ENCODE measurements at places on chromosomes 13 and 19.

DNA sequence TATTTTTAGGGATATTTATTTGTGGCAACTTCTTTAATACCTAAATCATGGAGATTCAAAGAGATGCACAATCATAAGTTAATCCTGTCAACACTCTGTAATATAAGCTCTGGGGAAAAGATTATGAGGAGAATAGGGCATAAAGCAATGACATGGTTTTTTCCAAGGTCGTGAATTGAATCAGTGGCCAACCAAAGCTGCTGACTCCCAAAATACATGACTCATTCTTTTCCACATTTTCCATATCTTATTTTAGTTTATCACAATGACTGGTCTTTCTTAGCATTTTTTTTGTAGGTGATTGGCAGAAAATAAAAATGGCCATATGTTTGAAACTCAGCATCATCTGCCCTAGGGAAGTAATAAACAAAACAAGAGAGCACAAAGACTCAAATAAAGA, 28.5 kb upstream of the RBM26 start:
- no peak for DNase-seq

DNA sequence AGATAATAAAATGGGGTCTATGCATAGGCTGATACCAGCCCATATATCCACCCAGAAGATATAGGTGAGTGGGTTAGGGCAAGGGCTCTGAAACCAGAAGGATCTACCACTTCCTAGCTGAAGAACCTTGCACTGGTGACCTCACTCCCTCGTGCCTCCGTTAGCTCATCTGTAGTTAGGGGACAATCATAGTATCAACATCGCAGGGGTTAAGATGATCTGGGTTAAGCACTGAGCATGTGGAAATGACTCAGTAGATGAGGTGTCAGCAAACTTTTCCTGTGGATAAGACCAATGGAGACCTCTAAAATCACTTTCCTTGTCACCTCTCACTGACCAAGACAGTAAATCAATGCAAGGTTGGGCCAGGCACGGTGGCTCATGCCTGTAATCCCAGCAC, 30.5 kb downstream of the TNFSF14 start:
- DNase-seq: no peak

- no peak for DNase-seq
These were observed 362.8 kb downstream of the NALCN start for GRCh38 chr13:101053301-101054093.

- no peak for DNase-seq
These were observed 45.3 kb downstream of the SLC7A9 start for GRCh38 chr19:32824191-32824751.

DNA sequence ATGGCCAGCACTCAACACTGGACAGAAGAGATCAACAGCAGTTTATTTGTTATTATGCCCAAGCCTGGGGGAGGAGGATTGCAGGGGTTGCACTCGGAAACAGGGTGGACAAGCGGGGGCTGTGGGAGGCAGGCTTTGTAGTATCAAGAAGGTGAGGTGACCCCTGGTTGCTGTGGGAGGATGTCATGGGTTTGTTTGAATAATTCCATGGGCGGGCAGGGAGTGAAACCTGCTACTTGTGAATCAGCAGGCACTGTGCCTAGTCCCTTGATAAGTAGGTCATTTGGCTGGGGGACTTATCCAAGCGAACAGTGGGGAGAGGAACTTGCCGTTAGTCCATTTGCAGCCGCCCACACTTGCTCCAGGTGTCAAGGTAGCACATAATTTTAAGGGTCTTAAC, 84.4 kb upstream of the KCTD15 start:
- peak; percentile 50 for DNase-seq

GRCh38 chr19:23287620-23288019, 37.4 kb upstream of the ZNF724 start:
- DNase-seq: no peak

- no peak for DNase-seq
These were observed 1.7 kb downstream of the ZNF77 start for GRCh38 chr19:2942928-2943640.

GRCh38 chr19:35249848-35250711, 1.3 kb downstream of the LSR start:
- DNase-seq: no peak

DNA sequence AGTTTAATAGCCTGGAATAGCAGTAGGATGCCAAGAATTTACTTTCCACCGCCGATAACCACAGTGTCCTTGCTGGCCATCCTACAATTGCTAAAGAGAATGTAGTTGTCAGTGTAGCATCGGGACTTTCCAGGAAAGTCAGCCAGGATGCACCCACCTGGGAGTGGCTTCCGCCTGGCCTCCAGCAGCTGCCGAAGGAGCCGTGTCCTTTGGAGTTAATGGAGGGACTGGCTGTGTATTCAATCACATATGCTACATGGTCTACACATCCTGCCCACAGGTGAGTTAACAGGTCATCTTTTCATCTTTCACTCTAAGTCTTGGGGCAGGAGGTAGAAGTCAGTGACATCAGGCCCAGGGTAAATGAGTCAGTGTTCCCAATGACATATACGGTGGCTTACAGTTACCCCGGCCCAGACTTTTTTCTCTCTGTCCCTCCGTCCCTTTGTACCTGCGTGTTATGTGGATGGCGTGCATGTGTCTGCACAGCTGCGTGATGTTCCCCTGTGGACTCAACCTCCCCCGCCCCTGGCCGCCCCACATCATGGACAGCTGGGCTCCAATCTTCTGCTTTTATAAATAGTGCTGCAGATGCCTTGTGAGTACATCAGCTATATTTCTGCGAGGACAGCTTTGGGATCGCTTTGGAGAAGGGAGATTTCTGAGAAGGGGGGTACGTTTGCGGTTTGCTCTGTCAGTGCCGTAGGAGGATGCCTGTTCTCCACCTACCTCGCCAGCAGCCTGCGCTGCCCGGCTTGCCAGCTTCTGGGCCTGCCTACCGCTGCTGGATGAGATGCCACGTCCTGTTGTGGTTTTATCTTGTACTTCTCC, 63.1 kb downstream of the ATP11A start:
- DNase-seq: no peak

DNA sequence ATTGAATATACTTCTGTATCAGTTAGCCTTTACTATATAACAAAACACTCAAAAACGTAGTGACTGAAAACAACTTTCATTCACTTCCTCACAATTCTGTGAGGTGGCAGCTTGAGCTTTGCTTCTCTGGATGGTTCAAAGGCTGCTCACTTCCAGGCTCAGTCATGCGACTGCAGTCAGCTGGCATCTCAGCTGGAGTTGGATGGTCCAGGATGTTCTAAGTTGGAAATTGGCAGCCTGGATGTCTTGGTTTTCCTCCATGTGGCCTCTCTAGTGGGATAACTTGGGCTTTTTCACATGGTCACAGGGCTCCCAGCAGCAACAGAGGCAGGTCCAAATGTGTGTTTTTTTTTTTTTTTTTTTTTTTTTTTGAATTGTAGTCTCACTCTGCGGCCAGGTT, 204.4 kb downstream of the LACC1 start:
- DNase-seq: peak; percentile 68

DNA sequence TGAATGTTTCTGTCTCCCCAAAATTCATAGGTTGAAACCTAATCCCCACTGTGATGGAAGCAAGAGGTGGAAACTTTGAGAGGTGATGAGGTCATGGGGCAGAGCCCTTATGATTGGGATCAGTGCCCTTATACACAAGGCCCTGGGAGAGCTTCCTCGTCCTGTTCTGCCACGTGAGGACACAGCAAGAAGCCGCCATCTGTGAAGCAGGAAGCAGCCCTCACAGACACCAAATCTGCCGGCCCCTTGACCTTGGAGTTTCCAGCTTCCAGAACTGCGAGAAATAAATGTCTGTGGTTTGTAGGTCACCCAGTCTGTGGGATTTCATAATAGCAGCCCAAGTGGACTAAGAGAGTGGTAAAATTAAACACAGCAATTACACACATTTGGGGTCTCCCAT, 737.4 kb downstream of the UQCRFS1 start:
- no peak for DNase-seq

DNA sequence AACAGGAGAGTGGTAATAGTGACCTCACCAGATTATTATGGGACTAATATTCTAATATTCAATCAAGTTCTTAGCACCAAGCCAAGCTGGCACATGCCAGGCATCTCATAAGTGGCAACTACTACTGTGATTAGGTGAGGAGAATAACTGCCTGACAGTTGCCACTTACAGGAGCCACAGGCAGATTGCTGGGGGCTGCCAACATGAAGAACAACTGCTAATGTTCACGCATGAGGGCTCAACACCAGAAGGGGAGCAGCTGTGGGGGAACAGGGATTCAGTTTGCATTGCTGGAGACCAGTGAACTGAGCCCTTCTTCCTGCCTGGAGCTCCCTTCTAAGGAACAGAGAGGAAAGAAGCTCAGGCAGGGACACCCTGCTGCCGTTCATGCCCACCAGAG, 504.5 kb downstream of the FOXO1 start:
- no peak for DNase-seq

DNA sequence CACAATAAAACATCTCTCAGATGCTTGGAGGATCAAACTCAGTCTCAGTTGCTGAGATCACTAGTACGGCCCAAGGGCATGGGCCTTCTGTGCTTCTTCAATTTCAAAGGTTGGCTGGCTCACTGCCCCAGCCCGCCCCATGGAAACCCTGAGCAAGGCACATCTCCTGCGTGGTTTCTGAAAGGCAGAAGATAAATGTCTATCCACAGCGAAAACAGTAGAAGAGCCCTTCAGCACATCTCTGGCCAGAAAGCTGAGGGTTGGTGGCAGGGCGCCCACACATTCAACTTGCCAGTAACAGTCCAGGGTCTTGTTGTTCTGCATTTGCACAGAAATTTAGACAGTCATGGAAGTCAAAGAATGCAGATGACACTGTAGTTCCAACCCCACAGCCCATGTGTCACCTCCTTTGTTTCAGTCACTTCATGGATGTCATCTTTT, 24.0 kb upstream of the KATNAL1 start:
- DNase-seq: no peak

DNA sequence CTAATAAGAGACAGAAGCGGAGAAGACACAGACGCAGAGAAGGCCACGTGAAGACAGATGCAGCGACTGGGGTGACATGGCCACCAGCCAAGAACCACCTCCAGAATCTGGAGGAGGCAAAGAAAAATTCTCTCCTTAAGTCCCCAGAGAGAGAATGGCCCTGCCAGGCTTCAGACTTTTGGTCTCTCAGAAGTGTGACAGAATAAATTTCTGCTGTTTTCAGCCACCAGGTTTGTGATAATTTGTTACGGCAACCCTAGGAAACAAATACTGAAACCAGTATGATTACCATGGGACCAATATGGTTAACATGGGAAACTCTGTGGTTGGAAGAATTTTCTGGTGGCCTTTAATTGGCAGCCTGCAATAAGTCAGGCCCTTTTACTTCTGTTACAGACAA, 63.9 kb upstream of the DOCK9 start:
- DNase-seq: no peak

GRCh38 chr19:19529783-19530422, 1.2 kb downstream of the YJEFN3 start:
- DNase-seq: no peak

- DNase-seq: no peak
These were observed 14.9 kb downstream of the LAIR2 start for GRCh38 chr19:54517483-54517882.

DNA sequence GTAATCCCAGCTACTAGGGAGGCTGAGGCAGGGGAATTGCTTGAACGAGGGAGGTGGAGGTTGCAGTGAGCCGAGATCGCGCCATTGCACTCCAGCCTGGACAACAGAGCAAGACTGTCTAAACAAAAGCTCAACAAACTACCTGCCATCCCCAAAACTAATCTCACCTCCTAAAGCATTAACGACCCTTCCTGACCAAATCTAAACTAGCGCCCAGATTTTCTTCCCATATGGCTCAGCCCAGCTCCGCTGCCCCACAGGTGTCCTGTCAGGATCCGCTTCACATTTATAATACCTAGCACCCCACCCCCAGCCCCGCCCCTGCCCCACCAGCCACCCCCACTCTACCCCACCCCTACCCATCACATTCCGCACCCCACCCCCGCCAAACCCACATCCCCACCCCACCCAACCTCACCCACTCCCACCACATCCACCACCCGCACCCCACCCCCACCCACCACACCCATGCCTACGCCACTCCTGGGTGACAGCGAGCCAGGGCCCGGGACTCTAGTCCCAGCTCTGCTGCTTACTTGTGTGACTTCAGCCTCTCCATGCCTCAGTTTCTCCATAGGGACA, 599 bp downstream of the C19orf12 start:
- no peak for DNase-seq

DNA sequence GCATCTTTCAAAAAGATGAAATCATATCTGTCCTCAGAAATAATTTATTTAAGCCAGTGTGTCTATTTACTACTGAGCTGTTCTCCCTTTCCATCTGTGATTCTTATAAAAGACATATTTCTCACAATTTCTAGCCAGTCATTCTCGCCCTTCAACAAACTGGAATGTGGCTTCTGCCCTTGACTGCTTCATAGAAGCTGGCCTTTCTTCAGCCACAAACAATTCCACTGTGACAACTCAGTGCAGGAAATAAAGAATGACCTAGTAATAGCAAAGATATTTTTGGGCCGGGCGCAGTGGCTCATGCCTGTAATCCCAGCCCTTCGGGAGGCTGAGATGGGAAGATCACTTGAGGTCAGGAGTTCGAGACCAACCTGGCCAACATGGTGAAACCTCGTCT, 655.5 kb downstream of the PCDH9 start:
- DNase-seq: no peak

- DNase-seq: no peak
These were observed 15.0 kb downstream of the MBD3L2B start for GRCh38 chr19:7006135-7006704.

GRCh38 chr13:31209172-31209840, 9.5 kb downstream of the B3GLCT start:
- no peak for DNase-seq

DNA sequence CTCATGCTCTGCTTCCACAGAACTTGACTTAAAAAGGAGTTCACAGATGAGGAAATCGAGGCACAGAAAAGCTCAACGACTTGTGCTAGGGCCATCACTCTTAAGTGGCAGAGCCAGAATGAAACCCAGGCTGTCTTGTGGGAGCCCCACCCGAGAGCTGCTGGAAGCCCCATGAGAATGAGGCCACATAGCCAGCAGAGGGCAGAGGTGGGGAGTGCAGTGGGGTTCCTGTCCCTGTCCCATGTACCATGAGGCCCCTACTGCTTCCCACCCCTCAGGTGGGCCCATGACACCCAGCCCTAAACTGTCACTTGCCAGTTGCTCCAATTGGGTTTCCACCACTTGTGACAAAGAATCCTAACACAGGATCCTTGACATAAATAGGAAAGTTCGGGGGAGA, 175.9 kb downstream of the IRS2 start:
- DNase-seq: no peak

GRCh38 chr13:20945952-20946383, 43.4 kb upstream of the XPO4 start:
- no peak for DNase-seq

GRCh38 chr13:68234274-68234673, 1004.1 kb upstream of the PCDH9 start:
- no peak for DNase-seq

GRCh38 chr19:54108496-54108895, 5.8 kb downstream of the NDUFA3 start:
- DNase-seq: no peak

- DNase-seq: no peak
These were observed 28.7 kb downstream of the ZSWIM4 start for GRCh38 chr19:13823901-13824300.

GRCh38 chr19:49512970-49513745, 697 bp downstream of the FCGRT start:
- no peak for DNase-seq

- DNase-seq: no peak
These were observed 4.8 kb upstream of the WDR18 start for GRCh38 chr19:979318-979741.
